ENCODE measurements at places on chromosomes 4 and X.

- no peak for DNase-seq
- no peak overlapping the region for H3K4me3 ChIP-seq
- H3K36me3 ChIP-seq, result no peaks in the 10 kb centered on the region
- no peaks in the 10 kb centered on the region for H3K27me3 ChIP-seq
- no peak overlapping the region for H3K27ac ChIP-seq
Measured at GRCh38 chr4:170420255-170420693, 330.5 kb upstream of the AADAT start.

DNA sequence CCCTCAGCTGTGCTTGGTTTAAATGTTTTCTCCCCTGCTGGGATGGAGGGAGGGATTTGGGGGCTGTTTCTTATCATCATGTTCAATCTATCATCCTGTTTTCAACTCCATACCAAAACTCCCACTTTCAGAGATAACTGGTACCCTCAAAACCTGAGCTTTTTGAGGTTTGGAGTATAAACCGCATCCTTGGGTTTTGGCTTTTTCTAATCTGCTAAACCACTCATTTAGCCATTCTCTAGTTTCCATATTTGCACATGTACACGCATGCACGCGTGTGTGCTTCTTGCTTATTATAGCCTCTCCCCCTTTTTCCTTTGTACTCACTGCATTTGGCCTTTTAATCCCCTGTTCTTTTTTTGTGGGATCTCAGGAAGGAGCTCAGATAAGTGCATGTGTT is 116.7 kb upstream of the TEX13D start:
- H3K36me3 ChIP-seq, result no peaks in the 10 kb centered on the region
- H3K4me1 ChIP-seq, result peaks cover 84% of the 10 kb centered on the region
- H3K27me3 ChIP-seq, result peaks cover 7% of the 10 kb centered on the region
- no peak for DNase-seq
- H3K27ac ChIP-seq, result peak overlapping the region; percentile 30
- H3K4me3 ChIP-seq, result peak overlapping the region; percentile 83

GRCh38 chr4:70808151-70808550 is 31.5 kb downstream of the GRSF1 start:
- H3K36me3 ChIP-seq, result no peaks in the 10 kb centered on the region
- no peak overlapping the region for H3K27ac ChIP-seq
- no peak for DNase-seq
- H3K4me3 ChIP-seq, result no peak overlapping the region
- H3K4me1 ChIP-seq, result peaks cover 2% of the 10 kb centered on the region

- H3K27ac ChIP-seq, result no peak overlapping the region
- H3K27me3 ChIP-seq, result no peaks in the 10 kb centered on the region
- no peaks in the 10 kb centered on the region for H3K36me3 ChIP-seq
- no peak for DNase-seq
Measured at GRCh38 chr4:187178587-187178986, 454.9 kb upstream of the FAT1 start.

GRCh38 chr4:144862210-144862609 is 216.3 kb downstream of the HHIP start:
- DNase-seq, result no peak
- no peaks in the 10 kb centered on the region for H3K27me3 ChIP-seq

- peaks cover 6% of the 10 kb centered on the region for H3K4me1 ChIP-seq
- no peaks in the 10 kb centered on the region for H3K36me3 ChIP-seq
- H3K4me3 ChIP-seq, result no peak overlapping the region
- H3K27ac ChIP-seq, result no peak overlapping the region
Measured at GRCh38 chr4:48968814-48969213, 17.3 kb upstream of the CWH43 start.

GRCh38 chrX:107542500-107542899 is 85.8 kb upstream of the PRPS1 start:
- no peaks in the 10 kb centered on the region for H3K36me3 ChIP-seq
- H3K27ac ChIP-seq, result no peak overlapping the region
- peaks cover 17% of the 10 kb centered on the region for H3K27me3 ChIP-seq
- H3K4me1 ChIP-seq, result no peaks in the 10 kb centered on the region
- DNase-seq, result no peak

DNA sequence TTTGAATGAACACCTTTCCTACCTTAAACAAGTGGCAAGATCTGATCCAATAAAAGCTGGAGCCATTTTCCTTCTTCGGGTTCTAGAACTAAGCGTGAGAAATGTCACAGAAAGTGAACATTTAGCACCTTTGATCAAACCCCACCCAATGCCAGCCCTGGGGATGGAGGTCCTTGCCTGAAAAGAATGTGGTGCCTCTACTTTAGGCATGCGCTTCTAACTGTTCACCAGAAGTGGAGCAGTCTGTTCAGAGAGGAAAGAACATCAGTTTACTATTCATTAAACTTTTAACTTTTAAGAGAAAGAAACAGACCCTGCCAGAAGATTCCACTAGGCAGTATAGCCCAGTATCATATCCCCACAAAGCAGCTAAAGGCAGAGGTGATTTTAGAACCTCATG is 75.9 kb downstream of the INTS12 start:
- H3K27me3 ChIP-seq, result peaks cover 15% of the 10 kb centered on the region
- H3K4me1 ChIP-seq, result no peaks in the 10 kb centered on the region
- no peak overlapping the region for H3K27ac ChIP-seq
- no peak overlapping the region for H3K4me3 ChIP-seq

- no peak for DNase-seq
- peaks cover 6% of the 10 kb centered on the region for H3K27me3 ChIP-seq
- peak overlapping the region; percentile 74 for H3K27ac ChIP-seq
- peak overlapping the region; percentile 89 for H3K4me3 ChIP-seq
- peaks cover 23% of the 10 kb centered on the region for H3K4me1 ChIP-seq
Measured at GRCh38 chrX:153722704-153723350, 1.4 kb downstream of the BCAP31 start.

DNA sequence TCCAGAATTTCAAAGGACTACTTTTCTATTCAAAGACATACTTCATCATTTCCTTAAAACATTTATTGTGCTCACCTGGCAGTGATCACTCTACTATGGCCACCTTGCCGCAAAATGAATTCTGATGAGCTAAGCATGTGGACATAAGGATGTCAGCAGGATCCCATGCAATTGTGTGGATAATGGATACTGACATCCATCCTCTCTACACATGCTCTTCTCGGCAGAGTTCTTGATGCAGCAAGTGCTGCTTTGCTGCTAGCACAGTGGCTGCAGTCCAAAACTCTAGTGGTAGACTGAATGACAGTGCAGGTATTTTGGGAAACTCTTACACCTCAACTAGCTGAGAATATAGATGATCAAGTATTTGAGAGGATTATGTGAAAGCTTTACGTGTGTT is 168.0 kb downstream of the BANK1 start:
- H3K4me3 ChIP-seq, result no peak overlapping the region
- no peaks in the 10 kb centered on the region for H3K36me3 ChIP-seq
- no peaks in the 10 kb centered on the region for H3K4me1 ChIP-seq
- DNase-seq, result no peak
- H3K27ac ChIP-seq, result no peak overlapping the region
- H3K27me3 ChIP-seq, result peaks cover 10% of the 10 kb centered on the region

- no peak overlapping the region for H3K27ac ChIP-seq
- H3K4me3 ChIP-seq, result no peak overlapping the region
- H3K4me1 ChIP-seq, result no peaks in the 10 kb centered on the region
- no peak for DNase-seq
- peaks cover 14% of the 10 kb centered on the region for H3K36me3 ChIP-seq
Measured at GRCh38 chrX:65522739-65523372, 11.7 kb downstream of the LAS1L start.

- peaks cover 5% of the 10 kb centered on the region for H3K36me3 ChIP-seq
- peak; percentile 56 for DNase-seq
- H3K27ac ChIP-seq, result peak within 1 kb of the TSS; percentile 88
- H3K27me3 ChIP-seq, result peaks cover 12% of the 10 kb centered on the region
- H3K4me1 ChIP-seq, result peaks cover 42% of the 10 kb centered on the region
Measured at GRCh38 chrX:54182864-54183613, at the start of gene FAM120C. TSS of gene FAM120C (minus strand) at chrX:54183254. CDS start at chrX:54183198, 56 bp downstream.

DNA sequence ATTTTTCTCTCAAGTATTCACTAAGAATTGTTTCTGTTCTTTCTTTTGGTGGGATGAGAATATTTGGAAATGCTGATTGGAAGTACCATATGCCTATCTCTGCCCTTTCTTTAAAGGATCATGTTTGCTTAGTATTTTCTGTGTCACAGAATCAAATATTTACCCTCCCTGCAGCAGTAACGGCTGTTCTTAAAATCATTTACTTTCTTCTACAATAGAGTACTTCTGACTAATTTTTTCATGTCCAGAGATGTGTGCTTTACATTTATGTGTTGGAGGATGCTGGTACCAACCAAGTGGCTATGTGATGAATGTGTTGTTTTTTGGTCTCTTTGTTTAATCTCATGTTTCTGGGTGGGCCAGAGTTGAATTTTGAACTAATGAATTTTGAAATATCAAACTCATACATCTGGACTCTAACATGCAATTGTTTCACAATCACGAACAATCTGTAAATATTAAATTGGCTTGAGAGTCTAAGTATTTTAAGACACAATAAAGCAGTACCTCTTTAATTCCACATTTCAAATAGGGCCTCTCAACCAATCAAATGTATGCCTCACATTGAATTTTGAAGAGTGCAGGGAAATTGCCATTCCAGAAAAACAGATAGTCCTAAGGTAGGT is 59.4 kb upstream of the ARSJ start:
- no peaks in the 10 kb centered on the region for H3K36me3 ChIP-seq
- H3K27me3 ChIP-seq, result peaks cover 5% of the 10 kb centered on the region
- H3K4me3 ChIP-seq, result no peak overlapping the region
- no peak overlapping the region for H3K27ac ChIP-seq
- no peak for DNase-seq
- H3K4me1 ChIP-seq, result no peaks in the 10 kb centered on the region

- H3K36me3 ChIP-seq, result peaks cover 3% of the 10 kb centered on the region
- H3K27ac ChIP-seq, result no peak overlapping the region
- H3K4me3 ChIP-seq, result no peak overlapping the region
- DNase-seq, result peak; percentile 48
Measured at GRCh38 chr4:1026115-1026514, 14.7 kb downstream of the FGFRL1 start.

GRCh38 chrX:97498093-97498492 is 614.4 kb downstream of the RPA4 start:
- H3K36me3 ChIP-seq, result no peaks in the 10 kb centered on the region
- no peak for DNase-seq
- no peak overlapping the region for H3K4me3 ChIP-seq
- H3K27me3 ChIP-seq, result no peaks in the 10 kb centered on the region

DNA sequence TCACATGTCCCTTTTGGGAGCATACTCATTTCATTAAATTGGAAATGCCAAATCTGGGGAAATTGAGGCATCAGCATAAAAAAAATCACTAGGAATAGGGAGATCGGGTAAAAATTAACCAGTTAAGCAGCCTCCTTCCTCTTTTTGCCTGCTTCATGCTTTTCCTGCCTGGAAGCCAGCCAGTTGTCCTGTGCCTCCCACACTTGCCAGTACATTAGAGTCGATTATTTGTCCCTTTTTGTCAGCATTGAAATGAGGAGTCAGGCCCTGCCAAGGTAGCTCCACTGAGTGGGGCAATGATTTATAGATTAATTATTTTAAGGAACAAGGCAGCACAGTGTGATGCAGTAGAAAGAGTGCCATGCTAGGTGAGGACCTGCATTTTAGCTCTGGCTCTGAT is 55.3 kb downstream of the SH2D1A start:
- H3K27me3 ChIP-seq, result peaks cover 23% of the 10 kb centered on the region
- no peak overlapping the region for H3K27ac ChIP-seq
- H3K36me3 ChIP-seq, result no peaks in the 10 kb centered on the region
- DNase-seq, result no peak
- peaks cover 18% of the 10 kb centered on the region for H3K4me1 ChIP-seq
- H3K4me3 ChIP-seq, result no peak overlapping the region

GRCh38 chr4:71006203-71006907 is 12.9 kb downstream of the DCK start:
- no peaks in the 10 kb centered on the region for H3K27me3 ChIP-seq
- H3K4me3 ChIP-seq, result peak overlapping the region; percentile 47
- no peak for DNase-seq
- peak overlapping the region; percentile 94 for H3K27ac ChIP-seq
- peaks cover 12% of the 10 kb centered on the region for H3K36me3 ChIP-seq
- peaks cover 78% of the 10 kb centered on the region for H3K4me1 ChIP-seq

DNA sequence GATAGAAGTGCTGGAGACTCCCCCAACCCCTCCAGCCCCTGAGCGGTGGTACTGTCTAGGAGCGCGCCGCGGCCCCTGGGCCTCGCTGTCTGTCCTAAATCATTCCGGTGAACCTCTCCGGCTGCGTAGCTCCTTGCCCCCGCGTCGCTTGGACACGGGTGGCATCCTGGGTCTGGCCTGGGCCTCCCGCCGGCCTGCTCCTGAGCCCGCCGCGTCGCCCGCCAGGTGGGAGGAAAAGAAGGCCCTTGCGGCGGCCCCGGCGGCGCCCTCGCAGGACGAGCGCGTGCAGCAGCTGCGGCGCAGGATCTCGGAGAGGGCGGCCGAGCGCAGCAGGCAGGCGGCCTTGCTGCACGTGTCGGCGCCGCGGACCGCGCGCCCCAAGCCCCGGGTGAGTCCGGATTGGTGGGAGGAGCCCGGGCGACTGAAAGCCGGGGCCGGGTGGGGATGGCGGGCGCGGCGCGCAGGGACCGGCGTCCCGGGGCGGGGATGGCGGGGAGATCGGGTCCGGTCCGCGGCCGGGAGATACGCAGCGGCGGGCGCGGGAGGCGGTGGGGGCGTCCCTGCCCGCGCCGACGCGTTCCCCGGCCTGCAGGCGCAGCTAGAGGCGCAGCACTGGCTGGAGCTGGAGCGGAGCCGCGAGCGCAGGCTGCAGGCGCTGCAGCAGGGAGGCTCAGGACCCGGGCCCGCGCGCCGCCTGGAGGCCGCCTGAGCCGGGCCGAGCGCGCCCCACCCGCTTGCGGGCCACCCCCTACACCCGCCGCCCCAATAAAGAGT is 6.5 kb upstream of the RNF4 start:
- no peaks in the 10 kb centered on the region for H3K36me3 ChIP-seq
- peaks cover 12% of the 10 kb centered on the region for H3K27me3 ChIP-seq
- peak; percentile 76 for DNase-seq
- peaks cover 23% of the 10 kb centered on the region for H3K4me1 ChIP-seq

GRCh38 chr4:138598226-138598625 is 356.1 kb upstream of the SLC7A11 start:
- H3K27me3 ChIP-seq, result no peaks in the 10 kb centered on the region
- DNase-seq, result no peak
- H3K27ac ChIP-seq, result no peak overlapping the region
- H3K36me3 ChIP-seq, result no peaks in the 10 kb centered on the region
- no peaks in the 10 kb centered on the region for H3K4me1 ChIP-seq

- H3K4me3 ChIP-seq, result no peak overlapping the region
- no peaks in the 10 kb centered on the region for H3K4me1 ChIP-seq
- H3K36me3 ChIP-seq, result no peaks in the 10 kb centered on the region
- no peaks in the 10 kb centered on the region for H3K27me3 ChIP-seq
- peak; percentile 6 for DNase-seq
Measured at GRCh38 chrX:78024349-78025059, 55.1 kb upstream of the PGAM4 start.

Data from activated T-cell treated with anti-CD3 and anti-CD28 coated beads, Interleukin-2, amount 50 U/mL, for 72 hours (primary cell).